GM23248 (cell line): ENCODE measurements at places on chromosomes 4 and X.
A peak's percentile ranks its signal among the peaks of the same experiment; 100 is the strongest.

- peak; percentile 52 for DNase-seq
These were observed 2.9 kb downstream of the KLHL15 start for GRCh38 chrX:24023972-24024669.

DNA sequence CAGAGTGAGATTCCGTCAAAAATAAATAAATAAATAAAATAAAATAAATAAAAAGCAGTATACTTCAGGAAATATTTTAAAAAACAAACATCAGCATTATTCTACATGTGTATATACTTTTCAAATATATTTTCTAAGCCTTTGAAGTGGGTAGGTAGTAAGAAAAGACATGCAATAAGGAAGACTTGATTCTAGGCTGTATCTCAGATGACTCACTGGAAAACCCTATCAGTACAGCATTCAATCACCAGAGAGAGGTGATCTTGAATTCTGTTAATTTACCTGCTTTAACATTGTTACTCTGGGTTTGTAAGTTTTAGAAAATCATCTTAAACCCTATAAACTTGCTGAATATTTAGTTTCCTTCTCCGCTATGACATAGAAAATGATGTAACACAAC is 106.6 kb upstream of the NAP1L5 start:
- no peak for DNase-seq

DNA sequence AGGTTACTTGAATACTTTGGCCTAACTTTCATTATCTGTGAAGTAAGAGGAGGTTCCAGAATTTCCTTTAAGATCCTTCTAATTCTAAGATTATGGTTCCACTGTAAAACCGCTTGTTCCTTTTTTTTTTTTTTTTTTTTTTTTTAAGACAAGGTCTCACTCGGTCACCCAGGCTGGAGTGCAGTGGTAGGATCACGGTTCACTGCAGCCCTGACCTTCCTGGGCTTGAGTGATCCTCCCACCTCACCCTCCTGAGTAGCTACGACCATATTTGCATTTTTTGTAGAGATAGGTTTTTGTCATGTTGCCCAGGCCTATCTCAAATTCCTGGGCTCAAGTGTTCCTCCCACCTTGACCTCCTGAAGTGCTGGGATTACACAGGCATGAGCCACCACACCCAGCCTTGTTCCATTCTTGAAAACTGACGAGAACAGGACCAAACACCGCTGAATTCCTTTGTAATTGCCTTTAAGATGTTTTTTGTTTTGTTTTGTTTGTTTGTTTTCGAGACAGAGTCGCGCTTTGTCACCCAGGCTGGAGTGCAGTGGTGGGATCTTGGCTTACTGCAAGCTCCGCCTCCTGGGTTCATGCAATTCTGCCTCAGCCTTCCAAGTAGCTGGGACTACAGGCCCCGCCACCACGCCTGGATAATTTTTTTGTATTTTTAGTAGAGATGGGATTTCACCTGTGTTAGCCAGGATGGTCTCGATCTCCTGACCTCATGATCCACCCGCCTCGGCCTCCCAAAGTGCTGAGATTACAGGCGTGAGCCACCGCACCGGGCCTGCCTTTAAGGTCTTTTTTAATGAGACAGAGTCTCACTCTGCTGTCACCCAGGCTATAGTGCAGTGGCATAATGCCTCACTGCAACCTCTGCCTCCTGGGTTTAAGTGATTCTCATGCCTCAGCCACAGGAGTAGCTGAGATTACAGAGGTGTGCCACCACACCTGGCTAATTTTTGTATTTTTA is 6.8 kb downstream of the PDS5A start:
- no peak for DNase-seq

GRCh38 chr4:122531514-122531913 is 75.0 kb upstream of the IL2 start:
- DNase-seq, result no peak

DNA sequence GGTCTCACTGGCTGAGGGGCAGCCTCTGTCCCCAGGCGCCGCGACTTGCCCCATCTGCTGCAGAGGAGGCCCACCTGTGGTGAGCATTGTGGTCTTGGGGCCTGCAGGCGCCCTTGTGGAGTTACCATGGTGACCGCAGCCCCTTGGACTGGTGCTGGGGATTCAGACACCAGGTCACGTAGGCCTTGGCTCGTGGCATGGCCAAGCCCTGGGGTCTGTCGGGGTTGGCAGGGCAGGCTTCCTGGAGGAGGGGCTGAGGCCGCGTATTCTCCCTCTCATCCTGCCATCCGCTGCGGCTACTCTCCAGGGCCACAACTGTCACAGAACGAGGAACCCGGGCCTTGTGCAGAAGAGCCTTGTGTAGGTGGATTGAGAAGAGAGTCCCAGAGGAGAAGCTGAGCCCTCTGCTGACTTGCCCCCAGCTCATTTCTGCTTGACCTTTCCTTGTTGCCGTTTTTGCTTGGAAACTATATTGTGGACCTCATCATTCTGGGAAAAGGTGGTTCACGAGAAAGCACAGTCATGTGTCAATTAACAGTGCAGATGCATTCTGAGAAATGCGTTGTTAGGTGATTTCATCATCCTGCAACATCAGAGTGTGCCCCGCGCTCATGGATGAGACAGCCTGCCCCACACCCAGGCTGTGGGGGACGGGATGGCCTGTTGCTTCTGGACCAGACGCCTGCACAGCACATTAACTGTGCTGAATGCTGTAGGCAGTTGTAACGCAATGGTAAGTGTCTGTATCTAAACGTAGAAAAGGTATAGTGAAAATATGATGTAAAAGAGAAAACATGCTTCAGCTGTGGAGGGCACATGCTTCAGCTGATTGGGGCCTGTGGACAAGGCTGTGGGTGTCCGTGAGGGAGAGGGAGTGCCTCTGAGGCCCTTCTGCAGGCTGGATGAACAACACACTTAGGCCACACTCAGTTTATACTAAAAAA is 38.5 kb downstream of the TRMT44 start:
- peak; percentile 27 for DNase-seq

- no peak for DNase-seq
These were observed 3.1 kb downstream of the GUCY1B1 start for GRCh38 chr4:155761916-155762315.

GRCh38 chr4:74623041-74623440 is 171.3 kb downstream of the BTC start:
- DNase-seq, result peak; percentile 51

- peak; percentile 66 for DNase-seq
These were observed 535.1 kb downstream of the FAT4 start for GRCh38 chr4:125849869-125850268.

- no peak for DNase-seq
These were observed 394.7 kb upstream of the CPEB2 start for GRCh38 chr4:14607578-14607977.

DNA sequence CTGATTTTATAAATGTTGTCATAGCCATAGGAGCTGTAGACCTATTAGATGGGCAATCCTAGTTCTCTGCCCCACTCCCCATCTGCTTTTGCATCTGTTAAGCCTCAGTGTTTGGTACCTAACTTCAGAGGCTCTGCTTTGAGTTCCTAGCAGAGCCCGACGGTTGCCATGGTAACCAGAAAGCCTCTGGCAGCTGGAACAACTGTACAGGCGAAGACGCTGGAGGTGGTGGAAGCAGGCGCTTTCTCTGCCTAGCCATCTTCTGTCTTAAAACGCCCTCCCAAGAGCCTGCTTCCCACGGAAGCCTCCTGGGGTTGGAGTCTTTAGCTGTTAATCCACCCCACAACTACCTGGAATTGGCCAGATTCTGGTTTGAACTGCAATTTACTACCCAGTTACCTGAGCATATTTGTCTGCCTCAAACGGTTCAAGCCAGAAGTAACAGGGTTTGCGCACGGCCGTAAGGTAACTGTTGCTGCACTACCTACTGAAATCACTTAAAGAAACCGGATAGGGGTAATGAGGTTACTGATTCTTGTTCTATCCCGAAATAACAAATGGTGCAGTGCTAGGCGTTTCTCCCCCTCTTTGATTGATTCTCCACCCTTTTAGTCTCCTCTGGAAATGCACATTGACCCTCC is 1.0 kb upstream of the GABRG1 start:
- peak; percentile 1 for DNase-seq

DNA sequence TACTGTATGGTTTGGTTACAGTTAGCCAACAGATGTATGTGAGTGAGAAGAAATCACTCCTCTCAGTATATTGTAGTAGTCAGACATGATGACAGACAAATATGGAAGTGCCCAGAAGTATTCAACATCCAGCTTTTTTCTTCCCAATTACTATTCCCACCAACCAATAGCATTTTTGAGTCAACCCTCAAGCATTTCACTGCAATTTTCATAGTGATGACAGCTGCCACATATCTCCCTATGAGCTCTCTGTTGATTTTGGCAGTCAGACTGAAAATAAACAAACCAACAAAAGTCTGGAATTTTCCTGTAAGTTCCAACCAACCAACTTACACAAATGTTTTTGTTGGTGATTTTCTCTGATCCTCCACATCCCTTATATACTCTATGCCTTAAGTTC is 8.2 kb upstream of the TRAM1L1 start:
- DNase-seq, result no peak

GRCh38 chrX:74656079-74656745 is 41.8 kb upstream of the RLIM start:
- DNase-seq, result peak; percentile 45

GRCh38 chr4:161010227-161010626 is 1153.6 kb downstream of the FSTL5 start:
- no peak for DNase-seq

DNA sequence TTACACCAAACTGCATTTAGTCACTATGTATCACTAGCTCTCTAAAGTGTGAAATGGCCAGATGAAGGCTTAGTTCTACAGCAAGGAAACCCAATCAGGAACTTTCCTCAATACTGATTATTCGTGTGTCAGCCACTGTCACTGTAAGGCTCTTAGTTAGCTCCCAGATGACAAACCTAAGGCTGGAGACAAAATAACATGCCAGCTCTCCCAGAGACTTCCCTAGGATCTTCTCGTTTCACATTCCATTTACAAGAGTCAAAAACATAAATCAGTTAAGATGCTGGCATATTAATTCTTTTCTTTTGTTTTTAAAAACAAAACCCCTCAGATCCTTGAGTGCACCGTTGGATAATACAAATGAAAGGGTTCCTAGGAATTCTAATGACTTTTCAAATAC is 88.2 kb upstream of the TFDP3 start:
- peak; percentile 44 for DNase-seq

DNA sequence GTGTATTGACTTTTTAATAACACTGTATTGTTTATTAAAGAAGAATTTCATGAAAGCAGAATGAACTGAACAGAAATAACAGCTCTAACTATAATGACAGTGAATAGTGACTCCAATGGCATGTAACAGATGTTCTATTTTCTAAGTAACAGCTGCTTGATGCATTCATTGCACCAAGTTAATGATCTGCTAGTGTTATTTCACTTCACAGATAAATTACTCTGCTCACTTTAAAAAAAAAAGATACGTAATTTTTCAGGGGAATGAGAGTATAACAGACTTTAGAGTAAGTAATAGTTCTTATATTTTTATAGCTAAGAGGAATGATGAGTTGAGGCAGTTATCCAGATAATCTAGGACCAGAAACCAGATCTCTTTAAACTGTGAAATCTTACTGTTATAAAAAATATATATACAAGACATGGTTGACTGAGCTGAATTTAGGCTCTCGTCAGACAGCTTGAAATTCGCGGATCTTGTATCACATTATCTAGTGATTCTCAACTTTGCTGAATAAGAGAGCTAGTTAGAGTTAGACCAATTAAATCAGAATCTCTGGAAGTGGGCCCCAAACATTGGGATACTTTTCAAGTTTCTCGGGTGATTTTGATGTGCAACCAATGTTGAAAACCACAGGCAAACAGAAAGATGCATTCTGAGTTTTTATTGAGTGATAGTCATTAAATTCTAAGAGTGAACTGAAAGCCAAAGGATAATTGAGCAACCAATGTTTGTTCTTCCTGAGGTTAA is 840.7 kb downstream of the DMD start:
- DNase-seq, result no peak

GRCh38 chr4:185335579-185335978 is 60.1 kb downstream of the LRP2BP start:
- DNase-seq, result no peak

- DNase-seq, result peak; percentile 87
These were observed 9.4 kb downstream of the CHST7 start for GRCh38 chrX:46582966-46583365.

DNA sequence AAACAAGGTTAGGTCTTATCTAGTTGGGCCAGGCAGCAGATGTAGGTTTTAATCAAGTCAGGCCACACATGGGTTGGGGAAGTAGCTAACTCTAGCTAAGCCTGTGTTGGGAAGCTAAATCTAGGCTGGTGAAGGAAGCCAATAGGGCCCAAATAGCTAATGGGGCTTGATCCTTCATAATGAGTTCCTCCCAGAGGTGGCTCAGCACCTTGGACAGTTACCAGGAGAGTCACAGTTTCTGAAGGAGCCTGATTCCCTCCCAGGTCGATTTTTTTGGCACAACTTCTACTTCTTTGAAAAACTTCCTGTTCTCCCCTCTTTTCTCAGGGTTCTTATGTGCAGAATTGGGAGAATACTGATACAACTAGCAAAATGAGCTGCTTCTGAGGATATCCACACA is 242.5 kb upstream of the PRPS2 start:
- peak; percentile 13 for DNase-seq

GRCh38 chr4:15655223-15656037 is at the start of gene FBXL5:
FBXL5 (minus strand) TSS chr4:15655357; CDS start chr4:15655287, 70 bp downstream.
- DNase-seq, result peak; percentile 95

- DNase-seq, result no peak
These were observed 97.6 kb upstream of the MAML3 start for GRCh38 chr4:140251571-140251970.

GRCh38 chr4:141971869-141972268 is 335.5 kb downstream of the IL15 start:
- no peak for DNase-seq

DNA sequence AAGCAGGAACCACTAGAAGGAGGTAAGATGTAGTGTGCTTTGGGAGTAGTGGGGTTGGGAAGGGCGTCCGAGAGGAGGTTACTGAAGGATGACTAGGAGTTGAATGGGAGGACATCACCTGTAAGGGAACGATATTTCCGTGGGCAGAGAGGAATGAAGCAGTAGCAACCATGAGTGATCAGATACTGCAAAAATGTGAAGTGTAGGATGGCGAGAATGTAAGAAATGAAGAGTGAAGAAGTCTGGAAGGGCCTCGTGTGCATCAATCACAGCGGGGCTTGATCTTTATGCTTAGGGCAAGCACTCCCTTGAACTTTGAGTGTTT is 594 bp downstream of the MSMO1 start:
- no peak for DNase-seq

DNA sequence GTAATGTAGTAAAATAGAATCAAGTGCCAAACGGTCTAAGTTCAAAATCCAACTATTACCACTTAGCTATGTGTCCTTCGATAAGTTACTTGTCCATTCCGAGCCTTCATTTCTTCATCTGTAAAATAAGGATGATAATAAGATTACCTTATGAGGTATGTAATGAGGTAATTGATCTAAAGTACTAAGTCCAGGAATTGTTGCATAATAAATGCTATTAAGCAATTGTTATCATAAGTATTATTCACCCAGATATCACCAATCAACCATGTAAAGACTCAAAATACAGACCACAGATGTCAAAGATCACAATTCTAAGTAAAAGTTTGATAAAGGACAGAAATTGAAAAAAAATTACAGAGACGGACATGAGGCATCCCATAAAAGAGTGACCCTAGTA is 168.4 kb upstream of the POU3F4 start:
- no peak for DNase-seq
